ENCODE measurements at places on chromosomes 3 and 15.

DNA sequence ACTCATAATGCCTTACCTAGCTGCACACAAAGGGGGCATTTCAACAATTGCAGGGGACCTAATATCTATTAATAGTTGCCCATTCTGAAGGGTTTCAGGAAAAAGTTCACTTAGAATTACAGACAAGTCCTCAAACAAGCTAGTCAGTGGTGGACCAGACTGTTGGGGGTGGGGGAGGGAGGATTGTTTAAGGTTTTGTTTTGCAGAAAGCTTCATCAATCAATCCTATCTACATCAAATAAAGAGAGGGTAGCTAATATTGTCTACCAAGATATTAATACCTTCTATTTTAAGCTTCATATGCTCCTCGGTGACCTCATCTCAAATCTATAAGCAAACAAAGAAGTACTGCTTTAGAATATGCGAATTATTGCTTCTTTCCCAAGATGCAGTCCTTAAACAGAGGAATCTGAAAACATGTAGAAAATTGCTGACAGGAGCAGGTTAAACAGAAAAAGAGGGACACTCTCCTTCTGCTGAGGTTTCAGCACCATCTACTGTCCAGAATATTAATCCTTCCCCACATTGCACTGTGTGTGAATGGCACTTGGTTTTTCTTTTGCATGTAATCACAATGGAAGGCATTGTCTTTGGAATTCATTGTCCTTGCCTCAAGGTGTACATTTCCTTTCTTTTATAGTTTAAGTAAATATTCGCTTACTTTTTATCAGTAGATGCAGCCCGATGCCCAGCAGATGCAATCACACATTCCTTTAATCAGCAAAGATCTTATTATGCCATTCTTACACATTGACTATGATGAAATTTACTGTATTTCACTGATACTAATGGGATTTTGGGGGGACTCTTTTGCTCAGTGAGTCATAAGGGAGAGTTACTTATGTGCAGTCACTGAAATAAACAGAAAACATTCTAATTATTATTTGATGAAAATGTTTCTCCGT, 94.7 kb downstream of the IL5RA start:
- no peak for DNase-seq

- no peak for DNase-seq
These were observed 97.9 kb upstream of the MEX3B start for GRCh38 chr15:82143390-82144385.

DNA sequence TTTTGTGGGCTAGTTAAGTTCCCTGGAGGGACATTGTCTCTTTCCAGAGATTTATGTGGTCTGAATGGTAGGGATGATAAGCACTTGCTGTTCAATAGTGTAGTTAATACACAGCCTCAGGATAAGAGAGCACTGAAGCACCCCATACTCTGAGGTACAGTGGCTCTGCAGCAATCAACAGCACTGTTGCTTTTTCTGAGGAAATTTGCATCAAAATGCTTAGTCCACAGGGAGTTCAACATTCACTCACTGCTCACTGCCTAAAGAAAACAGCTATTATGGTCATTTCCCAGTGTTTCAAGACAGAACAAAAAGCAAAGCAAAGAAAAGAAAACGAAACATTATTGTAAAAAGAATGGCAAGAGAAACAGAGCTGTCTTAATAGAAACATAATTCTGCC, 441.9 kb downstream of the PLOD2 start:
- no peak for DNase-seq

DNA sequence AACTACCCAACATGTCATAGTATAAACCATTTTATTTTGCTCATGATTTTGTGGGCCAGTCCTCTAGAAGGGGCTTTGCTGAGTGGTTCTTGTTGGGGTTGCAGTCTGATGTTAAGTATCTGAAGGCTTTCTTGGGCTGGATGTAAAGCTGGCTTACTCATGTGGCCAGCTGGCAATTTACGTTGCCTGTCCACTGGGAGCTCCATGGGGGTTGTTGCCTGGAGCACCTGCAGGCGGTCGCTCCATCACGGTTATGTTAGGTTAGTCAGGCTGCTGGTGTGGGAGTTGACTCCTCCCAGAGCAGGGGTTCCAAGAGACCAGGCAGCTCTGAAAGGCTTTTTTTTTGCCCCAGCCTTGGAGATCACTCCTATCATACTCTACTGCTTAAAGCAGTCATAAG, 98.1 kb downstream of the NR1D2 start:
- no peak for DNase-seq

DNA sequence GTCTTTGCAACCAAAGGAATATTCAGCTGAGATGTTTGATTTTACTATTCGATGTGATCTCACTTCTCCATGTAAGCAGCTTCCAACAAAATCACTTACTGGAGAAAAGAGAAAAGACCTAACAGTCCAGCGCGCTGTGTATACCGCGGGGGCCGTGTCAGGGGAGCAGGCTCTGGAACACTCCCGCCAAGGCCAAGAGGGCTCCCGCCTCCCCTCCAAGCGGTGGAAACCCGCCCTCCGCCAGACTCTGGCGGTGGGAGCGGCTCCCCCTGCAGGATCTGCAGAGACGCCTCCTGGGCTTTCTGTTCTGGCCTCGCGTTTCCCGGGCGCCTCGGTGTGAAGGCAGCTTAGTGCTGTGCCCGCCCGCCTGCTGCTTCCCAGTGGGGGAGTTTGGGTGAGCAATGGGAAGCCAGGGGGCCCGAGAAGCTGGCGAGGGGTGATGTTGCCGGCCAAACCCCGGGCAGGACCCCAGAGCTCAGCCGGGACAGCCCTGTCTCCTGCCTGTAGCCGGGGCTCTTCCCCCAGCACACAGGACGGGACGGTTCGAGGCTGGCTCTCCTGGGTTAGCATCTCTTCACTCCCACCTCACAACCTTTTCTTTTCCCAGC, 36.3 kb downstream of the CHST14 start:
- peak; percentile 58 for DNase-seq

DNA sequence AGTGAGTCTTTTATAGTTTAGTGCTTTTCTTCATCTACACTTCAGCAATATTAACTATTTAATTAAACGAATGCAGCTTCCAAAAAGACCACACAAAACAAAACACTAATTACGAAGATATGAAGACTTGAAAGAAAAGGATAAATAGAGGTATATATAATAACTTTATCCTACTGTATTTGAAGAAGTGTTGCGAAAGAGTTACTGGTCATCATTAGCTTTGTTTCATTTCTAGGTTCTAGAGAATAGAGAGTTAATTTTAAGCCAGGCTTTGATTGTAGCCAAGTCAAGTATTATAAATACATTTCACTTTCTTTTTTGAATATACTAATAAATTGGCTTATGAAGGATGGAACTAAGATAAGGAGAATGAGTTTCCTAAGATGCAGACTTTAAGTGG, 416.8 kb upstream of the GBE1 start:
- DNase-seq: no peak

Measured in T-helper 2 cell (primary cell).